Mesothelial cell of epicardium (in vitro differentiated cells): ENCODE measurements at places on chromosomes 2 and 18.
A peak's percentile ranks its signal among the peaks of the same experiment; 100 is the strongest.

GRCh38 chr18:58316396-58317342 lies 272.6 kb downstream of the NEDD4L start:
- DNase-seq: no peak

- no peak for DNase-seq
Measured at GRCh38 chr2:200944467-200945394, 18.7 kb downstream of the ORC2 start.

DNA sequence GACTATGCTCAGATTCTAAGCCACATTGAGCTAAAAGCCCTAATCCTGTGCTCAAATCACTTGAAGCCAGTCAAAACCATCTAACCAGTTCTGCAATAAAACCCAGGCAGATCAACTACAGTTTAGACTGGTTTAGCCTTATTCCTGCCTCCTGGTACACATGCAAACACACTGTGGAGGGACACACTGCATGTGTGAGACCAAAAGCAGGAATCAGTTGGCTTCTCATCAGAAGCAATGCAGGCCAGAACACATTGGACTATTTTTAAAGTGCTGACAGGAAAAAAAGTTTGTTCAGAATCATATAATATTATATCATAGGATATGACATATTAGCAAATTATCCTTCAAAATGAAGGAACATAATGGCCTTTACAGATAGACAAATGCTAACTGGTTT lies 52.5 kb upstream of the NT5C1B start:
- no peak for DNase-seq

- DNase-seq: no peak
Measured at GRCh38 chr2:71889759-71890684, 257.6 kb downstream of the CYP26B1 start.

DNA sequence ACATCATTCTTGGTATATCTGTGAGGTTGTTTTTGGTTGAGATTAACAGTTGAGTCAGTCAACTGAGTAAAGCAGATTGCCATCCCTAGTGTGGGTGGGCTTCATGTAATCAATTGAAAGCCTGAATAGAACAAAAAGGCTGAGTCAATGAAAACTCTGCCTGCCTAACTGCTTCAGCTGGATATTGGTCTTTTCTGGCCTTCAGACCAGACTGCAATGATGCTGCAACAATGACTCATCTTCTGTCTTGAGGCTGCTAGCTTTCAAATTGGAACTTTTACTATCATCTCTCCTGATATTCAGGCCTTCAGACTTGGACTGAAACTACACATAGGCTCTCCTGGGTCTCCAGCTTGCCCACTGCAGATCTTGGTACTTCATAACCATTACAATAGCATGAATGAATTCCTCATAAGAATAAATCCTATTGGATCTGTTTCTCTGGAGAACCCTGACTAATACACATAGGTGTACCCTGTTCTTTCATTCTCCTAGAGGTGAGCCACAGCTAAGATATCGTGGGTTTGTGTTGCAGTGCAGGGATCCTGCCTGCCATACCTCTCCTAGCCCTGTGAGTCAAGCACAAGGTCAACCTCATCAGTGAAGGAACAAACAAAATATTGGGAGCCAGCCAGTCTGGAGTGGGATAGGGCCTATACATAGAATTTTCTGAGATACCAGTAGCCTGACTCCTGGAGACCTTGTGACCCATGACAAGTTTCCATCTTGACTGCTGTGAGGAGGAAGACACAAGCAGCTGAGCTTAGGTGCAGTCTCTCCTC lies 473.8 kb downstream of the DCC start:
- DNase-seq: no peak

DNA sequence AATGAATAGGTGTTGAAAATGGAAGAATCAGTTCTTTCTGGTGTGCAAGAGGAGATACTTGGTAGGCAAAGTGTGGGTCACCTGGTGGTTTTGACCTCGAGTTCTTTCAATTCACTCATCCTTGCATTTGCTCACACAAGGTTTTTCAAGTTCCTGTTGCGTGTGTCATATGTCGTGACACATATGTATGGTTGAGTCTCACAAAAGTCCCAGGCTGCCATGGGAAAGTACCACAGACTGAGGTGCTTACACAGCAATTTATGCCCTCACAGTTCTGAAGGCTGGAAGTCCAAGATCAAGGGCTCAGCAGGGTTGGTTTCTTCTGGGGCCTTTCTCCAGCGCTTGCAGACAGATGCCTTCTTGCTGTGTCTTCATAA lies 64.4 kb downstream of the NCK2 start:
- no peak for DNase-seq

- DNase-seq: no peak
Measured at GRCh38 chr18:41268271-41268670, 686.8 kb upstream of the PIK3C3 start.

DNA sequence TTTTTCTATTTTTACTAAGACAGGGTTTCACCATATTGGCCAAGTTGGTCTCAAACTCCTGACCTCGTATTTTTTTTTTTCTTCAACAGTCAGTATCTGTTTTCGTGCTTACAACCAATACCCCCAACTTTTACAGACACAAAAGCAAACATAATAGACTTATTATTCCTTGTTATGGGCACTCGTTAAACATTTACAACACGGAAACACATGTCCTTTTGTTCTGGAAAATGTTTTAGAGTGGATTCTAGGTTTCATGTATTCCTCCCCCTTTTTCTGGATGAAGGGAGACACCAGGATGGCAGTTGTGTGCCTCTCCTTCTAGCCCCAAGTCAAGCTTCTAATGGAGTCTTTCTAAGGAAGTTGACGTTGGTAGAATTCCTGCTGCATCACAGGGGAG lies 88.8 kb downstream of the CD226 start:
- DNase-seq: no peak

DNA sequence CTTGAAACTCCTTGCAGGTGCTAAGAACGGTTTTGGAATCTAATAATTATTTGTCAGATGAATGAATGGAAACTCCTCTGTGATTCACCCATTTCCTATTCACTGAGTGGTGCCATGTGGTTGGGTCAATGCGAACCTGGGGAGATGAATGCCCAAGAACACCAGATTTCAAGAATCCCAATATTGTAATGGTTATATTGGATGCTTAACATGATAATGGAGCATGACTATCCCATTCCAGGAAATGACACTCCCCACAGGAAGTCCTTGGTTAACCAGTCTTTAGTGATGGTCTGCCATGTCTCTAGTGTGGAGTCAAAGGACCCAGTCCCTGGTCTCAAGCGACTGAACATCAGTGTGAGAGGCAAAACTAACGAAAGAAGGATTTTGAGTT lies 67.9 kb upstream of the ST3GAL5 start:
- no peak for DNase-seq

DNA sequence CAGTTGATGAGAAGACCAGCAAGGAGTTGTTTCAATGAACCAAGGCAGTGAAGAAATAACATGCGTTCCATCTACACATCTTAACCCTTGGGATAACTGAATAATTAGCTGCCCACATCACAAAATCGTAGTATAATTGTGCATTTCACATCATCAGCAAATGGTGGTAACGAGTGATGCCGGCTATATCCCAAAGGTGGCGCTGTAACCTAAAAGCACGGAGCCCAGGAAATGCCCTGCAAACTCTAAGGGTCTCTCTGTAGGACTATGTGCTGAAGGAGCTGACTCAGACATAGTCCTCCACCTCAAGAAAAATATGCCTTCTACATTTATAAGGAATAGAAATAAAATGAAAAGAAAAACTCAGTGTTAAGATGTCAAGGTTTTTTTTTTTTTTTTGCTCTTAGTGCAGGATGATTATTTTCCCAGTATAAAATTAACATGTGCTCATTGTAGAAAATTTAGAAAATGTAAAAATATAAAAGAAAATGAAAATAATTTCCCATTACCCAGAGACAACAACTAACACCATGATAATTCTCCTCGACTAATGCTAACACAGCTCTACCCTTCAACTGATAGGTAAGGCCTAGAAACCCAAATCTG lies 23.1 kb upstream of the DSG3 start:
- DNase-seq: peak; percentile 58

- DNase-seq: peak; percentile 72
Measured at GRCh38 chr2:231786177-231786916, at the start of gene COPS7B. TSS of gene COPS7B (plus strand) at chr2:231786445. CDS start at chr2:231788571, 2,126 bp downstream.

GRCh38 chr2:201363857-201364560 lies 6.9 kb upstream of the FLACC1 start:
- DNase-seq: no peak

GRCh38 chr18:63646936-63647335 lies 2.9 kb upstream of the SERPINB4 start:
- DNase-seq: no peak
